ENCODE measurements at places on chromosomes 5 and 9.

GRCh38 chr5:17004441-17005106, 68.5 kb upstream of the MYO10 start:
- no peak for DNase-seq

GRCh38 chr5:36177715-36178523, 26.0 kb downstream of the SKP2 start:
- no peak for DNase-seq

DNA sequence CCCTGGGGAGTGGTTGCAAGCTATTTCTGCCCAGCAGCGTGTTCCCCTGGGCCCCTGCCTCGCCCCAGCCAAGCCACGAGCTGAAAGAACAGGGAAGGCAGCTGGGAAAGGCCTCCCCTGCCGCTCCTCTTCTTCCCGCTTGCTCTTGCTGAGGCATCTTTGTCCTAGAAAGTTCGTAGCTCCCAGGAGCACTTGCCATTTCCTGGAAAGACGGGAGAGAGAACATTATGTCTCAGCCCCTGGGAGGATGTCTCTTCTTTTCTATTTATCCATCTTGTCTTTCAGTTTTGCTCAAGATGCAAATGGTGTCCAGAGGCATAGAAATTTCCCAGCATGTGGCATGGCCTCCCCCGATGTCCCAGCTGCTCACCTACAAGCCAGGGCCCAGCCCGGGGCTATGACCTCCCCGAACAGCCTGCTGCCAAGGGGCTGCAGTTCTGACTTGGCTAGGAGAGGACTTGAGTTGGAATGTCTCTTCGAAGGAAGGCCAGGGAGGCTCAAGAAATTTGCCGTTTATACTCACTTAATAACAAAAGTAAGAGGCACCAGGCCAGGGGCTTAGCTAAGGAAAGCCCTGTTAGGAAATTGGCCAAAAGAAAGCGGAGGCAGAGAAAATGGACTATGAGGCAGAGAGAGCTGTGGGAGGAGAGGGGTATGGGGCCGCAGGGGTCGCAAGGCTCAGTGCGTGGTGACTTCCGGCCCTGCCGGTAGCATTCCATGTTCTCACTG, 87.3 kb downstream of the LIFR start:
- no peak for DNase-seq

DNA sequence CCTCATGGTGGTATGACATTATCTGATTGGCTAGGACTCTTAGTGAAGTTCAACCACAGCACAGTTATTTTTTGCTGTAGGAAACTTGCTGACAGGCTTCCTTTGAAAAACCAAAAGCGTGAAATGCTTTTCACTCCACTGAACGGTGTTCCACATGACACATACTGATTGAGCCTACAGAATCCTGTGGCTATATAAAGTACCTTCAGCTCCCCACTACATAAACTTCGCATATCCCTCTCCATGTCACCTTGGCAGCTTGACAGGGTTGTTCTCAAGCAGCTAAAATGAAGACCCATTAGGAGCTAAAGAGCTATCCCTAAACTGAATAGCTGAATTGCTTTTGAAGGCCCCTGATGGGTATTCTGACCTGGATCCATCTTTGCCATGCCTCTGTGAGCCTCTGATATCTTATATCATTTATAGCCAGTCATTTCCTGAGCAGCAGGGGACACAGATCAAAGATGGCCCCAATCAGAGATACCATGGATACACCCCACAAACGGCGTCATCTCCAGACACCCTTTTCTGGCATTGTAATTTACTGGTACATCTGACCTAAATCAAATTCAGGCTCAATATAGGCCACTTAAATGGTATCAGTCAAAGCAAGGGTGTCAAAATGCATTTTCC, 91.5 kb downstream of the APBA1 start:
- DNase-seq, result no peak

- DNase-seq, result no peak
These were observed 124.8 kb downstream of the HTR1A start for GRCh38 chr5:63837437-63837836.

GRCh38 chr5:89255845-89256463, 373.0 kb upstream of the MEF2C start:
- no peak for DNase-seq

- DNase-seq, result no peak
These were observed 70.8 kb downstream of the PLAC8L1 start for GRCh38 chr5:146034605-146035004.

DNA sequence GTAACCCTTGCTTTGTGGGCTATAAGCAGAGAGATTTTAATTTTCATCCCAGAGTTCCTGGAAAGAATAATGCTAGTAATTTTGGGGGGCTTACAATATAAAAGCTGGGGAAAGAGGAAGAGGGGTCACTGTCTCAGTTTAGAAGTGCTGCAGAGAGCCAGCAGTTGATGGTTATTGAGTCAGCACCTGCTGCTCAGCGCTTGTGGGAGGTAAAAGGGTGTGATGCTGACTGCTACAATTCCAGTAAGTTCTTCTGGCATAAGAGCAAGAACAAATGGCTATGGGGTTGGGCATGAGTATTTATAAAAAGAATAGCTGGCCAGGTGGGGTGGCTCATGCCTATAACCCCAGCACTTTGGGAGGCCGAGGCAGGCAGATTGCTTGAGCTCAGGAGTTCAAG, 88.5 kb downstream of the MAST4 start:
- DNase-seq, result no peak

DNA sequence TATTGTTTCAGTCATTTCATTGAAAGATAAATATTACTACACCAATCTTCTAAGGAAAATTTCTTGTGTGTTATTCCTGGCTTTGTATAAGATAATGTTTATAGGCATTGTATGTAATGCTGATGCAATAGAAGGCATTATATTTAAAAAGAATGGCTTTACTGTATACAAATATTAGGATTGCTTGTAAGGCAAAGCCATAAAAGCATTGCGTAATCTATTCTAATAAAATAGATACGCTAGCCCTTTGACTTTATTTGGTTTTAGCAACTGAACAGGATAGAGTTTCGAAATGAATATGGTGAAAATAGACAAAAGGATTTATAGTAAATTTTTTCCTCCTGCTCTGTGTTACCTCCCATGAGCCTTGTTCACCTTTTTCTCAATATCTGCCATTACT, 5.5 kb upstream of the LYSMD3 start:
- DNase-seq, result no peak

DNA sequence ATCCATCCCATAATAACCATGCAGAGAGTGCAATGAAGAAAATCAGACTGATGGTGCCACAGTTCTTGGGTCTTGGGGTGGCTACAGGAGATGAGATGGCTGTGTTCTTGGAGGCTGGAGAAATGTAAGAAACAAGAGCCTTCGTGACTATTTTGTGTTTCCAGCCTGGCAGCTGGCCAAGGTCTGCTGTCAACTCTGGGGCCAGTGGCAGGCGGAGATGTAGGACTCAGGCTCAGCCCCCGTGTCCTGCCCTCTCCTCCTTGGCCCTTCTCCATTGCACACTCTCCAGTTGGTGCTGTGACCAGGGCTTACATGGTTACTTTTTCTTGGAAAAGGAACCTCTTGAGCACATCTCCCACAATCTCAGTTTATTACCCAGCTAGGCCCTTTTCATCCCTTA, 235.4 kb downstream of the DMRT2 start:
- no peak for DNase-seq

DNA sequence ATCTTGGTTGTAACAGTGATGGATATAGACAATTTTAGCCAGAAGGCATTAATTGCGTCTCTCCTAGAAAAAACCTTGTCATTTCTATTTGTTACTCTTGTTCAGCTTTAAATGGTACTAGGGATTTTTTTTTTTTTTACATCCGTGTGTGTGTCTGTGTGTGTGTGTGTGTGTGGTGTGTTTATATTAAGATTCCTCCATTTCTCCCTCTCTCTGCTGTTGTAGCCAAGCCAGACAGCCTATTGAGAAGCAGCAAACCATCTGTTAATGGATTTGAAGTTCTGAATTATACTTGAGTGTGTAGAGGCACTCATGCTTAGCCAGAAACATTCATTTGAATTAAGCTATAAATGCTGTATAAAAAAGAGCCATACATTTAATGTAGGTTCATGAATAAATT, 72.3 kb downstream of the SLF1 start:
- DNase-seq, result no peak

- DNase-seq, result peak; percentile 41
These were observed 618 bp downstream of the TNPO1 start for GRCh38 chr5:72817076-72817481.

DNA sequence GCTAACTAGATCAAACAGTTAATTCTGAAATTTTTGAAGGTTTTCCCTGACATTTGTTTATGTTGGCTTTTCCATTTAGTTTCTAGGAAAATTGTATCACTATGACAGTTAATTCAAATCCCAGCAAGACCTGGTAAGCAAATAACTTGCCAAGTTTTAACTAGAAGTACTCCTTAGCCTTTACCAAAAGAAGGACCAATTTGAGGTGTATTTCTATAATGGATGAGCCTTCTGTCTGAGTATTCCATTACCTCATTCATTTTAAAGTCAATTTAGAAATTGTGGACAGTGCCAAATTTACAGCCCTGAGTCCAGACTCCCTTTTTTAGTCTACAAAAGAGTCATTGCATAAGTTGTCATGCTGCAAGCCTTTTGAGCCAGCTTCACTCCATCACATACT, 687.6 kb downstream of the CETN3 start:
- no peak for DNase-seq

DNA sequence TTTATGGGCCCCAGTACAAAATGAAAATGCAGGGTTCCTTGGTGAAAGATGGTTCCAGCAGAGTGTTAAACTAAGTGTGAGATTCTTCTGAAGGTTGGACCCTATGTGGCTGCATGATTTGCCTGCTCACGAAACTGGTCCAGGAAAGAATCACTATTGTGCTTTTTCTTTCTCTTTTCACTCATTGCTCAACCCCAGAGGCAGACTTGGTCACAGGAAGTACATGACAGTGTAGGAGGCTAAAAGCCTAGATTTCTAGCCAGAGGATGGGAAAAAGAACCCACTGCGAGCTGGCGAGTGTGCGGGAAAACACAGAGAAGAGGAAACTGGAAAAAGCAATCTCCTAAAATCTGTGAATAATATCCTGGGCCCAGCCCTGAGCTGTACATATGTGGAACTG, 18.6 kb downstream of the SLC36A2 start:
- no peak for DNase-seq

GRCh38 chr5:127536687-127537086, 19.2 kb downstream of the PRRC1 start:
- DNase-seq, result no peak

DNA sequence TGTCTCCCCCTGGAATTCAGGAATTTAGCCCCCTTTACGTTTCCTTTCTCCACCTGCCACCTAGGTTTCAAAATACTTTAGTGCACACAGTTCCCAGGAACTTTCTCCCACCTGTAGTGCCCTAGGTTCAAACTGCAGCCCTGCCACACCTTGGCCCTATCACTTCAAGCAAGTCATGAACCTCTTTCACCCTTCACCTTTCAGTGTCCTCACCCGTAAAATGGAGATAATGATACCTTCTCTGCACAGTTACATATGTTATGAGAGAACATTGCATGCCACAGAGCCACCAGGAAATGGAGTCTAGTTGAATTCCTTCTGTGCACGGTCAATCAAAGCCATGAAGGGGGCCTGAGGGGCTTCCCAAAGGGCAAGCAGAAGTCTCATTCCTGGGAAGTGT, 9.8 kb upstream of the EEIG1 start:
- no peak for DNase-seq

GRCh38 chr5:142671801-142672200, 14.1 kb downstream of the FGF1 start:
- DNase-seq, result no peak

GRCh38 chr5:78483809-78484521, 123.5 kb downstream of the SCAMP1 start:
- DNase-seq, result no peak

GRCh38 chr9:83956436-83957247, 23.4 kb downstream of the HNRNPK start:
- peak; percentile 32 for DNase-seq

GRCh38 chr9:77726289-77726688, 78.2 kb upstream of the GNA14 start:
- no peak for DNase-seq

GRCh38 chr5:145465474-145466263, 369.5 kb downstream of the PRELID2 start:
- DNase-seq, result no peak

GRCh38 chr9:83125671-83126070, 62.7 kb upstream of the RASEF start:
- no peak for DNase-seq

- no peak for DNase-seq
These were observed 796.4 kb upstream of the ACO1 start for GRCh38 chr9:31588006-31588405.

DNA sequence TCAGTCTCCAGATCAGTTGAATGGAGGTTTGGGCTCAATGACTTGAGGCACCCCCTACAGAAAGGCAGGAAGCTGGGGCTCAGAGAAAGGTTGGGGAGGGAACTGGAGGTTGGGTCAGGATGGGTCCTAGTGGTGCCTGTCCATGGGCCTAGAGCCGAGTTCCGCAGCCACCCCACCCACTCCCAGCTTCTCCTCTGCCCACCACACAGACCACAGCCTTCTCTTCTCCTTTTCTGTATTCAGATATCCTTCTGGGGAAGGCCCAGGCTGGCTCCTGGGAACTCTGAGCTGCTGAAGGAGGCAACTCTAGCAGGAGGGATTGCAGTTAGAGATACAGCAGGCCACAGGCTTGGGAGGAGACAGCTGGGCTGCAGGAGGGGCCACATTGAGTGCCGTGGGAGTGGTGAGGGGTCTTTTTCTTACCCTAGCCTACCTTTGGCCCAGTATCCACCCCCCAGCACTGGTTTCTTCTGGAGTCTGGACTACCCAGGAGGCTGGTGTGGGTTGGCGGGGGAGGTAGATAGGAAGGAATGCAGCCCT, 15.4 kb upstream of the PTGS1 start:
- DNase-seq, result no peak

DNA sequence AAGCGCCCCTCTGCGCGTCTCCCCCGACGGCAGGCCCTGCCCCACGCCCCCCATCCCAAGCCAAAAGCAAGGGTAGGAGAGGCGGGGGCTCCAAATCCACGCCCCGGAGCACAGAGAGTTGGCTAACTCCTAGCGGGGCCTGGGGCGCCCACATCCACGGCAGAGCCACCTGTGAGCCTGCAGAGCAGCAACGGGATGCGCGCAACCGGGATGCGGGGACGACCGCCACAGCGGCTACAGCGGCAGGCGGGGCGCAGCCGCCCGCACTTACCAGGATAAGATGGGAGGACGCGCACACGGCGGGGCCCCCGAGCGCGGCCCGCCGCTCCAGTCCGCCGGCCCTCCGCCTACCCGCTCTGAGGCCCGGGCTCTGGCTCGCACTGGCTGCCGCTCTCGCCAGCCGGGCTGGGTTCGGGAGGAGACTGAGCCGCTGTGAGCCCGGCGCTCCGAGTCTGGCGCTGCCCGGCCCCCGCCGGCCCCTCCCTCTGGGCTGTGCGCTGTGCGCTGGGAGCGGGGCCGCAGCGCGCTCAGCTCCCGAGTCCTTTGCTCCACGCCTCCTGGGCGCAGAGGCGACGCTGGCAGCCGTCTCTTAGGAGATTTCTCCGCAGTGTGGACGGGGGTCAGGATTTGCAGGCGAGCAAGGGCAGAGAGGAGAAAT, at the start of gene SLC24A2:
Gene SLC24A2, minus strand, starts transcription at position 424 of the 658 bp plus-strand sequence.
- DNase-seq, result no peak

DNA sequence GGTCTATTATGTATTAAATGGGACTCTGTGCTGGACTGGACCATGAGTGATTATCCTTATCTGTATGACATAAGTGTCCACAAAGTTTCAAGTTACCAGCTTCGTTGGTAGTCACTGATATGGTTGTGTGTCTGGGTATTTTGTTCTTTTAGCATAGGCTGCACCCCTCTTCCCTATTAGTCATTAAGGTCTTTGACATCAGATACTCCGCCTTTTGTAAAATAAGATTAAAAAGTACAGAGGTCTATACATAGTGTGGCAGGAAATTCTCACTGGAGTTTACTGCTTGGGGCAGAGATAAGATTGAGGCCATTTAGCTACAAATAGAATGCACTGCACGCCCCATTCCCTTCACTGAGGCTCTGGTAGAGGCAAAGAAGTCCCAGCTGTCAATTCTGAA, 99.4 kb downstream of the TMEM215 start:
- no peak for DNase-seq

GRCh38 chr5:33934176-33934575, 2.0 kb upstream of the RXFP3 start:
- DNase-seq, result no peak
